Natural killer cell (primary cell): ENCODE measurements at places on chromosomes 2 and 18. TPM values are rescaled to one million over a fixed set of nuclear protein-coding genes. Genes with fewer than 3 reads are reported as not detected.

The STARD6 gene
- not detected for total RNA-seq

The CFAP65 gene
- total RNA-seq = not detected

The ANKRD30BL gene
- not detected for total RNA-seq

The IDH1 gene
- 15.2 TPM for total RNA-seq

The CHRNG gene
- total RNA-seq = not detected

DNA sequence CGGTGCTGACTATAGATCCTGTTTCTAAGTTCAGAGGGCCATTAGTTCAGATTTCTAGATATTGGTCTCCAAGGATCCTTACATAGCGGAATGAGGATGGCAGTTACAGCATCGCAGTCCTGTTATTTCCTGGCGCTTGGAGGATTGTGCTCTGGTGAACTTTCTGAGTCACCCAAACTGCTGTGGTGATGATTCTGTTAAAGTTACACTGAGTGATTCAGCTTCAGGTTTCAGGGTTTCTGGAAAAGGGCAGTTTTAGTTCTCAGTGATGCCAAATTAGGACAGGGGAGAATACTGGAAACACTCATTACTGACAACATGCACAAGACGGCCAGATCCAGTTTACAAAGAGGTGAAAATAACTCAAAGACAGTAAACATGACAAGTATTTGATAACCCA is 52.1 kb upstream of the ANKRD62 start:
- DNase-seq = no peak

GRCh38 chr2:127416506-127417001 is 1.7 kb upstream of the PROC start:
- DNase-seq = no peak

DNA sequence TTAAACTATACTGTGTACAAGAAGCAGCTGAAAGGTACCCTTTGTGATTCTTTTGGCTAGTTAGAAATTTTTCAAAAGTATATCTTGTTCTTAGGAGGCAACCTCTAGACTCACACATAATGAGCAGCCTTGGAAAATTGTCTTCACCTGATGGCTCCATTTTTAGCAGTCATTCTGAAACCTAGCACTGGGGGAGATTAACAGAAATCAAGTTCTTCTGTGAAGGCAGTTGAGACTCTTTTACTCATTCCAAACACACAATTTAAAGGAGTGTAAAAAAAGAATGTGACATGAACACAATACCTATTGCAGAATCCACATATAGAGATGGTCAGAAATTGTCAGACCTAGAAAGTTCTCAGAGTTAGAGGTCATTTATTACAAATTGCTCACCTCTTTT is 197.7 kb downstream of the UBE2E3 start:
- DNase-seq = no peak

DNA sequence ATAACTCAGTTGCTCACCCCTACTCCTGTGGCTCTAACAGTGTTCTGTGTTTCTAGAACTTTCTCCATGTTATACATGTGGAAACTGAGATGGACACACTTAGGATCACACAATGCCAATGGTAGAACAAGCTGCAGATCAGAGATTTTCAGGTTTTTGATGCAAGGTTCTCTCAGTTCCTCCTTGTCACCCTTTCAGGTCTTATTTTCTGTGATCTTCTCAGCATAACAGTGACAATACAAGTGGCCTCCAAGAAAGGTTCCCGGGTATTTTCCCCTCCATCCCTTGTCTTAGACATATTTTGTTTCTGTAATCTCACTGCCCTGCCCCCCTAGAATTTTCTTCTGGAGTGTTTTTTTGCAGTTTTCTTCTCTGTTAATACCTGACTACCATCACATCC is 6.2 kb upstream of the MGAT5 start:
- no peak for DNase-seq
